ENCODE measurements at places on chromosomes 3 and 15. TPM values are rescaled to one million over a fixed set of nuclear protein-coding genes. Genes with fewer than 3 reads are reported as not detected.

DNA sequence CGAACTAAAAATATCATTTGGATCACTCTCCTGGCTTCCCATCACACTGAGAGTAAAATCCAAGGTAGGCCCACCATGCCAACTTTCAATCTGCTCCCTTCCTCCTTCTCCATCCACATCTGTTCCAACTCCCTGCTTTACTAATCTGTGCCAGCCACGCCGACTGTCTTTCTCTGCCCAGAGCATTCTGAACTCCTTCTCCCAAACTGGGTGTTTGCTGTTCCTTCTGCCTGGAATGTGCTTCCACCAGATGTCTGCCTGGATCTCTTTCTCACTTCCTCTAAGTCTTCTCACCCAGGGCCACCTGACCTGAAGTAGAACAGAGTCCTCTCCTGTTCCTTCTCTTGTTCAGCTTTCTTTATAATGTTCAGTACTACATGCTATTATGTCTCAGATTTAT, 5.6 kb upstream of the ARL8B start:
- no peaks in the 10 kb centered on the region for H3K4me1 ChIP-seq
- H3K36me3 ChIP-seq: no peaks in the 10 kb centered on the region

DNA sequence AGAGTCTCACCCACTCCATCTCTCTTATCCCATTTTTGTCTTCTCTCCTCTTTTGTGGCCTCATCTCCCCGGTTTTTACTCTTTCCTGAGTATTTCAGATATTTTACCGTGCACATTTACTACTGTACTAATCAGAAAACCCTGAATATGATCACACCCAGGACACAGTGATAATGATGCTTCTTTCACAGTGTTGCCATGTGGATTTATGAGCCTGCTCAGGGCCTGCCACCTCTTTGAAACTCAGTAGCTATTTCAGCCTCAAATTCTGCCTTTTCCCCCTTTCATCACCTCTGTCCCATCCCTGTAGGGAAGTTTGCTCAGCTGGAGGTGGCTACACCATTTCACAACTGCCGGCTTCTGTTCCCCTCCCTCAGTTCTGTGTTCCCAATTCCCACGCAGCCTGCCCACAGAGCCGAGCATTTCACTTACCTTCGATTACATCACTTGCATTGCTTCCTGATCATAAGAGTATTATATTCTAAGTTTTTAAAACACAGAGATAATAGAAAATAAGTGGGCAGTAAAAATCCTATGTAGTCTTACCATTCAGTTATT, 33.2 kb downstream of the ARNT2 start:
- no peak overlapping the region for H3K27ac ChIP-seq
- peaks cover 6% of the 10 kb centered on the region for H3K4me1 ChIP-seq
- no peaks in the 10 kb centered on the region for H3K27me3 ChIP-seq
- no peak overlapping the region for H3K4me3 ChIP-seq
- H3K36me3 ChIP-seq: no peaks in the 10 kb centered on the region
- DNase-seq: no peak

- no peak overlapping the region for H3K4me3 ChIP-seq
- H3K27ac ChIP-seq: no peak overlapping the region
- no peak for DNase-seq
- no peaks in the 10 kb centered on the region for H3K27me3 ChIP-seq
Measured at GRCh38 chr3:109563149-109563548, 225.8 kb upstream of the DPPA4 start.

DNA sequence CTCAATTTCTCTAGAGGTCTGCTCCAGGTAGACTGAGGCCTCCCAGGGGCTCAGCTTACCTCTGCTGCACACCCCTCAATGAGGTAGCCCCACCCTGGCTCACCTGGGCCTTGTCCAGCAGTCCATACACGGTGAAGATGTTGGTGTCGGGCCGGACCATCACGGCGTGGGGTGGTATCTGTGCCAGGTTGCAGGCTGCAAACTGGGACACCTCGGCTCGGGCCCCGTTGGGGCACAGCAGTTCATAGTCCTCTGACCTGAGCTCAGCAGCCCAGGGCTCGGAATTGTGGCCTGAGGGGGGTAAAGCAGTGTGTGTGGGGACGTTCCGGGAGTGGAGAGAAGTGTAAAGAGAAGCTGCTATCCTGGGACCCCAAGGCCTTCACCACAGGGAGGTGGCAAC, 23.2 kb downstream of the MELTF start:
- no peak overlapping the region for H3K4me3 ChIP-seq
- peak; percentile 75 for DNase-seq
- no peak overlapping the region for H3K27ac ChIP-seq
- no peaks in the 10 kb centered on the region for H3K27me3 ChIP-seq
- H3K4me1 ChIP-seq: peaks cover 3% of the 10 kb centered on the region

- no peaks in the 10 kb centered on the region for H3K4me1 ChIP-seq
- H3K27ac ChIP-seq: no peak overlapping the region
- no peaks in the 10 kb centered on the region for H3K36me3 ChIP-seq
- no peaks in the 10 kb centered on the region for H3K27me3 ChIP-seq
- DNase-seq: no peak
- H3K4me3 ChIP-seq: no peak overlapping the region
Measured at GRCh38 chr3:40597441-40597840, 72.7 kb downstream of the ZNF621 start.

The NR2F2 gene
- 191 TPM for total RNA-seq

DNA sequence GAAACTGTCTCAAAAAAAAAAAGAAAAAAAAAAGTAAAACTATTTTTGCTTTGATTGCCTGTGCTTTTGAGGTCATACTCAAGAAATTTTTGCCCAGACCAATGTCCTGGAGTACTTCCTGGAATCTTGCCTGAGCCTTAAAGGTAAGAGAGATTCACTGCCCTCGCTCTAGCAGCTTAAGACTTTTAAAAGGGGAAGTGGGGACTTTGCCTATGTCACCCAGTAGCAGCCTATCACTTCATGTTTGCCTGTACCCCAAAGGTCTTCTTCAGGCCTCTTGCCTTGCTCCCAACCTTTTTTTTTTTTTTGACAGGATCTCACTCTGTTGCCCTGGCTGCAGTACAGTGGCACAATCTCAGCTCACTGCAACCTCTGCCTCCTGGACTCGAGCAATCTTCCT, 18.9 kb upstream of the GOLGB1 start:
- H3K36me3 ChIP-seq: peaks cover 4% of the 10 kb centered on the region
- no peak for DNase-seq
- H3K27me3 ChIP-seq: no peaks in the 10 kb centered on the region
- H3K4me1 ChIP-seq: no peaks in the 10 kb centered on the region

DNA sequence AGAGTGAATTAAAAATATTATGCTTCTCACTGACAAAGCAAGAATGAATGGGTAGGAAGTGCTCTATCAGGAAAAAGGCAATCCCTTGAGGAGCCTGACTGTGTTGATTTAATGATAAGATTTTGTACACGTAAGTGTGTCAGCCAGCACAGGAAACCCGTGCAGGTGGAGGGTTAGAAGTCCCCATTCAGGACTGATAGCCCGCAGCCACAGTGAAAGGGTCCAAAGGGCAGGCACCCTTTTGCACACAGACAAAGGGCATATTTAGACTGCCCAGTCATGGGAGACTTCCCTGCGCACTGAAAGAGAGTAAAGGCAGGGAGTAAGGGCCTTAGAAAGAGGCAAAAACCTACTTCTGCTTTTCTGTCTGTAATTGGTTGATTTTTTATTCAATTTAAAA, 26.4 kb upstream of the SKIL start:
- H3K27me3 ChIP-seq: no peaks in the 10 kb centered on the region
- no peak overlapping the region for H3K4me3 ChIP-seq
- H3K27ac ChIP-seq: no peak overlapping the region

The BCL2A1 gene
- 2.4 TPM for total RNA-seq

DNA sequence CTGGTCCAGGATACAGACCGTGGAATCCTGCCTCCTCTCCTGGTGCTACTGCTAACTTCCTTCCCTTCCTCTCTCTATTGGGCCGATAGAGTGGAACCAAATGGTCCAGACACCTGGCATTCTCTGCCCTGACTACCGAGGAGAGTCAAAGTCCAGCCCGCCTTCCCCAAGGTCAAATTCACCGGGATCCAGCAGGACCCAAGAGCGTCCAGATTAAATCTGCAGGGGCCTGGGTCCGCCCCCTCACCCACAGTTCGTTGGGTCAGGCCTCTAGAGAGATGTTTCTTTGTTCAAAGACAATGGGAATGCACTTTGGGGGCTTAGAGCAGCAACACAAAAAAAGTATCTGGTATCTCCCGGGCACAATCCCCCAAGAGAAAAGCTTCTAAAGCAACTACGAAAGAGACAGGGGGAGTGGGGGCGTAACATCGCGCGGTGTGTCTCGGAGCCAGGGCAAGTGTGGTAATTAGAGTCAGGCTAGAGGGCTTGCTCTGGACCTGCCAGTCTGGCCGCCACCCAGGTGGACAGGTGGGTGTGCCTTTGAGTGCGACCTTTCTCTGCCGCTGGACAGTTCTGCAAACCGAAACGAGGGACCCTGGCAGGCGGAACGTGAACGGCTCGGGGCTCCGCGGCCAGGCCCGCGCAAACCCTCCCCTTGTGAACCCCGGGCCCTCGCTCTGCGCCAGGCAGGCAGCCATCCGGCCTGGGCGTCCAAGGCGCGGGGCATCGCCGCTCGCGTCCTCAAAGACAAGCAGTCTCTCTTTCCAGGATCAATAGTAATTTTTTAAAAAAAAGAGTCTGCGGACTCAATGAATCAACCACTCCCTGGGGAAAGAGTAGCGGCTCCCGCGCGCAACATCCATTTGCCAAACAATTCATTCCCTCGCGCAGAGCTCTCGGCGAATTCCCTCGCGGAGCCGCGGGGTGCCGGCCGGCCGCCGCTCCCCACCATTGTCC, 806 bp downstream of the KLHL25 start:
- no peaks in the 10 kb centered on the region for H3K27me3 ChIP-seq
- DNase-seq: peak; percentile 84
- peak overlapping the region; percentile 71 for H3K4me3 ChIP-seq
- H3K27ac ChIP-seq: peak overlapping the region; percentile 92
- H3K36me3 ChIP-seq: no peaks in the 10 kb centered on the region

The CPEB1 gene
- total RNA-seq: 1.4 TPM

The STRIT1 gene
- total RNA-seq: not detected

GRCh38 chr3:43102773-43103480, 3.0 kb downstream of the POMGNT2 start:
- DNase-seq: no peak

DNA sequence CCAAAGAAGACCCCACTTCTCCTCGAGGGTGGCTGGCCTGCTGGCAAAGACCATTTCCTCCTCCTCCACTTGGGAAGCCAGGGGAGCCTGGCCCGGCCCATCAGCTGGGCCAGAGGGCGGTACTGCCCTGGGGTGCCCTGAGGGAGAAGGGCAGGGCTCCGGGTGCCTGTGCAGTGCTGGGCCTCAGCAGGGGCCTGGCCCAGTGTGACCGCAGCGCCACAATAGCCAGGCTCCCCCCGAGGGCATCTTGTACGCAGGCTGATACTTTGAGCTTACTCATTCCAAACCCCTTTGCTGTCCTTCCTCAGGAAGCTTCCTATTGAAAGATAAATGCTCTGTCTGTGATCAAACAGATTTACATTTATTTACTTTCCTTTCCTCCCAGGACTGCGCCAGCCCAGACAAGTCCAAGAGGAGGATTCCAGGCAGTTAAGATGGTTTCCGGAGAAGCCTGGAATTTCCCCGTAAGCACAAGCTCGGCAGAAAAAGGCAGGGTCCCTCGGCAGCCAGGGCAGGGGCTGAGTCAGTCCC, 240.1 kb downstream of the XXYLT1 start:
- no peak overlapping the region for H3K4me3 ChIP-seq

GRCh38 chr15:63369296-63369695, 12.3 kb downstream of the CA12 start:
- DNase-seq: no peak
- no peaks in the 10 kb centered on the region for H3K27me3 ChIP-seq

The CCNB2 gene
- total RNA-seq: 0.94 TPM

GRCh38 chr15:33693166-33693800, 275.0 kb upstream of the CHRM5 start:
- no peaks in the 10 kb centered on the region for H3K4me1 ChIP-seq
- no peak for DNase-seq
- H3K4me3 ChIP-seq: no peak overlapping the region
- H3K36me3 ChIP-seq: no peaks in the 10 kb centered on the region
- H3K27me3 ChIP-seq: no peaks in the 10 kb centered on the region

The ZCWPW2 gene
- 2.0 TPM for total RNA-seq

DNA sequence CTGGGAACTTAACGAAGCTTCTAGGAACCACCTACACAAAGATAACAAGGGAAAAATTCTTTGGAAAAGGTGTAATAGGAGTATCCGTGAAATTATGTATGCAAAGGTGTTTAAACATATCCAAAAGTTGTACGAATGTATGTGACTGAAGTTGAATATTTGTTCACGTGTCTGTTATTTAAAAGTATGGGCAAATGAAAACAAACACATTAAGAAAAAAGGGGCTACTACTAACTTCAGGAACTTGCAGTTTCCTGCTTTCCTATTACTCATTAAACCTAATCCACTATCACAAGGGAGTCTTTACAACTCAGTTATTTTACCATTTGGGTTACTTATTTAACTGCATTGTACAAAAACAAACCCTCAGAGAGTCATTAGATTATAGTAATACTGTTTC, 33.9 kb upstream of the GRAMD1C start:
- H3K36me3 ChIP-seq: peaks cover 6% of the 10 kb centered on the region
- peak overlapping the region; percentile 87 for H3K27ac ChIP-seq
- peak; percentile 36 for DNase-seq
- H3K27me3 ChIP-seq: no peaks in the 10 kb centered on the region

- no peaks in the 10 kb centered on the region for H3K36me3 ChIP-seq
- no peak overlapping the region for H3K4me3 ChIP-seq
- H3K27ac ChIP-seq: no peak overlapping the region
- H3K4me1 ChIP-seq: no peaks in the 10 kb centered on the region
- DNase-seq: no peak
Measured at GRCh38 chr15:94749811-94750617, 518.7 kb downstream of the MCTP2 start.

GRCh38 chr3:141379250-141379966, 11.1 kb downstream of the ZBTB38 start:
- H3K4me3 ChIP-seq: no peak overlapping the region
- no peaks in the 10 kb centered on the region for H3K27me3 ChIP-seq
- no peaks in the 10 kb centered on the region for H3K4me1 ChIP-seq
- H3K36me3 ChIP-seq: peaks cover 10% of the 10 kb centered on the region
- no peak for DNase-seq

DNA sequence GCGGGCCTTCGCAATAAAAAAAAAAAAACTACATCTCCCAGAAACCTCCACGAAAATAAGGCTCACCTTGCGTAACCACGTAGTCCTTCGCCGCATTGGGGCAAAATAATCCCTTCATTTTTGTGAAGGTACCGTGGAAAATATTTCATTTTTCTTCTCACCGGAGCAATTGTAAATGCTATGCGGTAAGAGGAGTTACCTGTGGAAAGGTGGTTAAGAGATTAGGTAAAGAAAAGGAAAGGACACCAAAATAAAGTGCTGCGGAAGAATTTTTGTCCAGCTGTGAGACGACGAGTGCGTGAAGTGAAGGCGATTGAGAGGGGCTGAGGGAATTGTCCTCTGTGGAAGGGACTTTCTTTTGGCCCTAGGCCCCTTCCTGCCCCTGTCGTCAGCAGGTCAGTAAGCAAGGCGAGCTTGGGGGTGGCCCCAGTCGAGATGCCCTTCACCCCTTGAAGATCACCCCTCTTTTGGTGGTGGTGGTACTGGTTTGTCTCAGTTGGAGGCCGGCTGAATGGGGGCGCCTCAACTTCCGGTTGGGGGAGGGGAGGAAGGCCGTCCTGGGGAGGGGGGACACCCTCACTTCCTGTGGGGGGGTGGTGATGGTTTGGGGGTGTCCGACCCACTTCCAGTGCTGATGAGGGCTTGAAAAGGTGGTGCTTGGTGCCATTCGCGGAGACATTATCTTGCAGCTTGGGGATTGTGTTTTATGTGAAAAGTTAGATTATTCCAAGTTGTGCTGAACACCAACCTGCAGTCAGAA, at the start of gene HMG20A:
Gene HMG20A, plus strand, starts transcription at position 279 of the 760 bp plus-strand sequence. CDS start 37,520 bp downstream, outside the sequence.
- H3K4me3 ChIP-seq: peak within 1 kb of the TSS; percentile 96
- peak within 1 kb of the TSS; percentile 97 for H3K27ac ChIP-seq
- no peaks in the 10 kb centered on the region for H3K27me3 ChIP-seq
- H3K4me1 ChIP-seq: peaks cover 2% of the 10 kb centered on the region
- DNase-seq: peak; percentile 89

The FEZF2 gene
- total RNA-seq: not detected

Measured in kidney (tissue), 22 donors.